ENCODE measurements at places on chromosomes 3 and 15.

- no peak for DNase-seq
Measured at GRCh38 chr3:49024449-49024848, 2.5 kb downstream of the NDUFAF3 start.

DNA sequence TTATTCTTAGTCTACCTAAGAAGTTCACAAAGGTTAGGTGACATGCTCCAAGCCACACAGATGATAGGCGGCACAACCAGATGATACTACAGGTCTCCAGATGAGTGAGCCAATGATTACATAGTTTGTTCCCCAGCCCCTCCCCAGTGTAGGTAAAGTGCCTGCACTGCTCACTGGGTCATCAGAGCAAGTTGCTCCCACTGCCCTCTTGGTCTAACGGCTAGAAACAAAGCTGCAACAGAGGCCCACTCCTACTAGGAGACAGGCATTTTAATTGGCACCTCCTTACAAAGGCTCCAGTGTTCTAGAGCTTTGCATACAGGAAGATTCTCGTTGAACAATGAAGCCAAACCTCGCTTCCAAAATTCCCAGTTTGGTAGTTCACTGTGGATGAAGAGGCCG, 47.3 kb downstream of the TMEM44 start:
- no peak for DNase-seq

DNA sequence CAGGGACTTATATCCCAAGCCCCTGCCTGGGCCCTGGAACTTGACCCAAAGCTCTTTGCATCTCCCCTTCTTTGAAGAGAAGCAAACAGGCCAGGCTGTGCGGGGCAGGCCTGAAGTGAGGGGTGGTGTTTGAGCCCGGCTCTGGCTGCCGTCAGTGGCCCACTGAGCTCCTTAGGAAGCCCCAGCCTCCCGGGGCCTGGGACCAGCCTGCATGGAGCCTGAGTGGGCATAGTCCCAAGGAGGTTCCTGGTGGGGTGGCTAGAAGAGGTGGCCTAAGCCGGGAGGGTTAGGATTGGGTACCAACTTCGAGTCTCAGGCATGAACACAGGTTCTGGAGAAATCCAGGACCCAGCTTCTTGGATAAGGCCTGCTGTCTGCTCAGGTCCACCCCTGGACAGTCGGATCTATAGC, 6.4 kb downstream of the TMIE start:
- DNase-seq, result no peak

DNA sequence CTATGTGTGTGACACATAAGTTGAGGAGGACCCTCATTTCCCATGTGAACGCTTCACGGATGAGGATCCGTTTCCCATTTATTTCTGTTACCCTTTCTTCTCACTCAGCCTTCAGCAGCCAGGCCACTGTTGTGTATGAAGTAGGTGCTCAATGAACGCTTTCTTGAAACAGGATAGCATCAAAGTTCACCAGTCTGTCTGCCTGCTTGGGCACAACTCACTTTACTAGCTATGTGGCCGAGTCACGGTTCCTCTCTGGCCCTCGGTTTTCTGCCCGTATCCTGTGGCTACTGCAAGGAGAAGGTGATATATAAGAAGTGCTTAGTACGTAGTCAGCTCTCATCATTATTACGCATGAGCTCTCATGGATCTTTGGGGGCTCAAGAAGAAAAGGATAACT, 22.4 kb downstream of the ACSBG1 start:
- no peak for DNase-seq

DNA sequence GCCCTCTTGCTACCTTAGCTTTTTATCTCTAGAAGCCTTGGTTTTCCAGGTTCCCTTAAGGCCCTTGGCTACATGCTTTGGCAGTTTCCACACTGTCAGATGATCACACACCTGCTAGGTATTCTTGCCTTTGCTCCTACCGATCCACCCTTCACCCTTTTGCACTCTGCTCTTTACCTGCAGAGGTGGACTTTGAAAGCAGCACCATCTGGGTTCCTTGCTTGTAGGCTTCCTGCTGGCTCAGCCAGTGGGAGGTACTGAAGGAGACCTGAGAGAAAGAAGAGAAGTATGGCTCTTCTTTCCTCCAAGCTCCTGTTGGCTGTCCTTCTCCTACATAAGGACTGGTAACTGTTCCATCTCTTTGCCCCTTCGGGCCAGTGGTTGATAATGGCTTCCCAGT, 7.3 kb upstream of the ZNF592 start:
- DNase-seq, result no peak

DNA sequence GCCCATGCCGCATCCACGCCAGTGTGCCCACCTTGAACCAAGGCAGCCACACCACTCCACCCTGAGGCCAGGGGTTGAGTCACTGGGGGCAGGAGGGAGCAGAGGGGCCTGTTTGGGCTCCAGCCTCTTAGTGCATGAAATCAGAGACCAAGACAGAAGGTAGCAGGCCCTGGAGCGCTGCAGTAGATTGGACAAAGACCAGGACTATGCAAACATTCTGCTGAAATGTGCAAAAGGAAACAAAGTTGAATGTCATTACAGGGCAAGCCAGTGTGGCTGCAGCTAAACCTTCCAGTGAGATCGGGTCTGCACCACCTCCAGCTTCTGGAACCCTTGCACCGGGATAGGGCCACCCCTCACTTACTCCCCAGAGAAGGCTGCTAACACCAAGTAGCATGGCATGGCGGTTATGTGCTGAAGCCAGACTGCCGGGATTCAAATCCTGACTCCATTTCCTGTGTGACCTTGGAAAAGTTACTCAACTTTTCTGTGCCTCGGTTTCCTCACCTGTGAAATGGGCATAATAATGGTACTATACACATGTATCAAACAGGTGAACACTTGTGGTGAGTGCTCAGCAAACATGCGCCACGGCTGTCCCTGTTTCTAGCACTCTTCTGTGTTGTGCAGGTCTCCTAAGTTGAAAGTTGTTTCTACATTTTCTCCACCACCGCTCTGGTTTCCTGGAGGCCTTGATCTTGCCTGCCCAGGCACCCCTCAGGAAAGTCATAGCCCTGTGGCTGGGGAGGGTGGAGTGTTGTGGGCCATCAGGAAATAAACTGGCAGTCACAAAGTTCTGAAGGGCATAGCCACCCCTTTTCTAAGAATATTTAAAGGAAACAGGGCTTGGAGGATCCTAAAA, 25.0 kb upstream of the GP9 start:
- DNase-seq, result no peak

DNA sequence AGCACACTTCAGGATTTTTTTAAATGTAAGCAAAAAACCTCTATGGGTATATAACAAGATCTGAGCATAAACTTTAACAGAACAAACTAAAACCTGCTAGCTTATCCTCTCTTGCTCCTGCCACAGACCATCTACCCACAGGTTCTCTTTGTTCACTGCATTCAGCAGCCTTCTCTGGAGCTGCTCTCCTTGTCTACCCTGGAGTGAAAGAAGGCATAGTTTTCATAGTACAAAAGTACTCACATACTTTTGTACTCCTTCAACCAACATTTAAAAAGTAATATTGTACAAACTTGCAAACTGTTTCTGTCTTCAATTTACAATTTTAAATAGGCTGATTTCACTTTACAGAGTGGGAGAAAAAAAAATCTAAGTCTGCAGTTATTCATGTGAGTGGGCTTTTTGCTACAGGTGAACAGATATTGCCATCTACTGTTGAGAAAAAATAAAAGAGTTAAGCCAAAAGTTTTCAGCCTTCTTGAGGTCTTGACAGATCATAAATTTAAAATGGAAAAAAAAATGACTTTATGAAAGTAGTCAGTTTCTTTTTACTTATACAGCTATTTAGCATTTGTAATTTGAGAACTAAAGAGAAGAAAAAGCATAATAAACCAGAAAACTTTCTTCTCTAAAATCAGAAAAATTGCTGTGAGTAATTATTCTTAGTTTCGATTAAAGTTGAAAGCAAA, 20.4 kb downstream of the TERC start:
- no peak for DNase-seq

GRCh38 chr15:63028442-63029110, 14.0 kb upstream of the TPM1 start:
- DNase-seq, result no peak

DNA sequence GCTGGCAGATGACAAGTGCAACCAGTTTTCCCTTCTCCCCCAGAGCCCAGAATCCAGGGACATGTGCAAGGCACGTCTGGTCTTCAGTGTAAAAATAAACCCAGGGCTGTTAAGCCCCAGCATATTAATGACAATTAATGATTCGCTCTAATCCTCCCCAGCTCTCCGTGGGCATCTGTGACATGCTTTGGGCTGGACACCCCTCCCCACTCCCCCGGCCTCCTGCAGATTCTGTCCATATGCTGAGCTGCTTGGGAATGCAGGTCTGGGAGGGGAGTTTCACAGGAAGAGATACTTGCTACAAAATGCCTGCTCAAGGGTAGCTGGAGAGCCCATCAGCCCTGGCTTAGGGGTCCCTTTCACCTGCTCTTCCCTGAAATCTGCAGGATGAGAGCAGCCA, 43.0 kb upstream of the NTRK3 start:
- DNase-seq, result no peak

DNA sequence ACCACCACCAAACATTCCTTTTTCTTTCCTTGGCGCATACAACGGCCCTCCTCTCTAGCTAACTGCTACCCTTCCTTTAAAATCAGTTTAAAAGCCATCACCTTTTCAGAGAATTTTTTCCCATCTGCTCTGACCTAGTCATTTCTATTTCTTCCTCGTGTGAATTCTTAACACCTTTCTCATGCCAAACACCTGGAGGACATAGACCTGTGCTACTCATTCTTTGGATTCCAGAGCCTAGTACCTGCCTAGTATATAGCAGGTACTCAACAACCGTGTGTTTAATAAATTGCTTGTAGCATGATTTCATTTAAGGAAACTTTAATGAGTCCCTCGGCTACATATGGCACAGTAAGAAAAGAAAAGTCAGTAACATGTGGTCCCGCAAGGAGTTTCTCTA, 2.0 kb upstream of the TPM1 start:
- DNase-seq, result no peak

- no peak for DNase-seq
Measured at GRCh38 chr3:12470111-12470510, 14.2 kb upstream of the TSEN2 start.

GRCh38 chr3:123547881-123548519, 36.9 kb downstream of the HACD2 start:
- no peak for DNase-seq

DNA sequence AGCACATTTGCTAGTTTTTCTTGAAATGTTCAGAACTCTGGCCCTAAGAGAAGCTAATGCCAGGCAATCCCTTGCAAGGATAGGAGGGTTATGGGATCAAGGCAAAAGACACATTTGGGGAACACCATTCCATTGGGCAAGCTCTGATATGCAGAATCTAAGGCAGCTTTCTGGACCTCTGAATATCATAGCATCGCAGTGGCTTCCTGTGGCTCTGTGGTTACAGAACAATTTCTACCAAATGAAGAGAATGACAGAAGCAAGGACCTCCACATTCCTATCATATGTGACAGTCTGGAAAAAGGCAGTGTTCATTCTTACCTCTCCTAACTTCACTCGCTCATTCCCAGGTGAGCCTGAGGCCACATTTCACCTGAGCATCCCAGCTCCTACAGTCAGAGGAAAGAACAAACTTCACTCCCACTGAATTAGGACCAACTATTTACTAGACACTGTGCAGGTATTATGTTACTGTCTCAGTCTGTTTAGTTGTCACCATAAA, 836.1 kb upstream of the CFAP20DC start:
- DNase-seq, result no peak

GRCh38 chr3:147119346-147119745, 287.0 kb downstream of the ZIC4 start:
- DNase-seq, result no peak

DNA sequence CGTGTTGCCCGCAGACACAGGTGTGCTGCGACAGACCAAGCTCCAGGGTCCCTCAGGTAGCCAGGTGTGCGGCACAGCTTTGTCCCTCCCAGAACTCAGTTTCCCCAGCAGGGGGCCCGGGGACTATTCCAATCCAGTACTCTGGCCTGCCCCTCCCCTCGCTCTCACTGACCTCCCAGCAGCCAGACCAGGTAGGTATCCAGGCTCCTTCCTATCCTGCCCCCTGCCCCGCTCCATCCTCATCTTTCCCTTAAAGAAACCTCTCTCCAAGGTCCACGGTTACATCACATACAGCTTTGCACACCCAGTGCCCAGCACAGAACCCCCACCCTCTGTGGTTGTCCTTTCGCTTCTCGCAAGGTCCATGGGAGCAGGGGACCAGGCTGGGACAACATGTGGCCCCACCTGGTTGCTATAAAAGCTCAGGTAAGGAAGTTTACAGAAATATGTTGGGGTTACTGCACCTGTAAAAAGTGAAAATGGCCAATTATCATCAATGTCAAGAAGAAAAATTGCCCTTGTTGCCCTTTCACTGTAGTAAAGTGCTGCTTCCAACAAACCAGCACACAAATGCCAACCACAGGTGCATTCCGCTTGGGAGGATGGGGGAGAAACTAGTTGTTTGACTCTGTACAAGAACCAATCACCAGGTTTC, 7.3 kb upstream of the CYP11A1 start:
- DNase-seq, result no peak

DNA sequence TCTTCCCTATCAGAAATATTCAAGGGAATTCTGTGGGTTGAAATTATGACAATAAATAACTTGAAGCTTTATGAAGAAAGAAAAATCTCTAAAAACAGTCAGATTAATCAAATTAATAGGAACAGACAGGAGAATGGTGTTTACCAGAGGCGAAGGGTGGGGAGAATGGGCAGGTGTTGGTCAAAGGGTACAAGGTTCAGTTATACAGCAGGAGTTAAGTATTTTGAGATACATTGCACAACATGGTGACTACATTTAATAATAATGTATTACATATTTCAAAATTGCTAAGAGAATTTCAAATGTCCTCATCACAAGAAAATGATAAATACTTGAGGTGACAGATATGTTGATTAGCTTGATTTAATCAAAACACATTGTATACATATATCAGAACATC, 18.6 kb downstream of the SPCS1 start:
- no peak for DNase-seq

DNA sequence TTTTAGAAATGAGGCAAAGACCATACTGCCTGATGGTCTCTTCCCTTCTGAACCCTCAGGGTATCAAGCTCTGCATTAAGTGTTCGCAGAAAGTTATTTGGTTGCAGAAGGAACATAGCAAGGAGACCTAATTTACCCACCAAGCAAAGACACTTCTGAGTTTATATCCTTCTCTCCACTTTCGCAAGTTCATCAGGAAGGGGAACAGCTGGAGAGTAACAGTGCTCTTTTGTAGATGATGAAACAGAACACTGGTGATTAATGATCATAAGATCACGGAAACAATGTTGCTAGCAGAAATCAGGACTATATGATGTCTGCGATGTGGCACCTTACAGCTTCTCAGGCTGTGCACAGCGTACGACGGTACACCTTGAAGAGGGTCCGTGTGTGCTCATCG, 62.1 kb downstream of the NCEH1 start:
- no peak for DNase-seq
